ENCODE measurements at places on chromosomes 7 and 10.

DNA sequence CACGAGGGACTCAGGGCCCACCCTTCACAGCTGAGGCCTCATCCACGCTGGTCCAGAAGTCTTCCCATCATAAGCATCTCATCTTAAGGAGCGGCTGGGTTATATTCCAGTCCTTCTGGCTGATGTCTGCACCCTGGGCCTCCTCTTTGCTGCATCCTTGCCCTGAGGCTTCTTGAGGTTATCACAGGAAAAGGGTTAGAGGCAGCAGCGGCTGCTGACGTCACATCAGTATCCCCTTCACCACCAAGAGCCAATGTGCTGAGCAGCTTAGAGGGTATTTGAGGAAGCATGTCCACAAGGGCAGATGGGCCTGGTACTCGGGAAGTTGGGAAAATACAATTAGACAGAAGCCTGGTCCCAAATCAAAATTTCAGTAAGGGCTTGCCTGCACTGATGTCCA, 125.1 kb downstream of the PLXNA4 start:
- no peak for DNase-seq

DNA sequence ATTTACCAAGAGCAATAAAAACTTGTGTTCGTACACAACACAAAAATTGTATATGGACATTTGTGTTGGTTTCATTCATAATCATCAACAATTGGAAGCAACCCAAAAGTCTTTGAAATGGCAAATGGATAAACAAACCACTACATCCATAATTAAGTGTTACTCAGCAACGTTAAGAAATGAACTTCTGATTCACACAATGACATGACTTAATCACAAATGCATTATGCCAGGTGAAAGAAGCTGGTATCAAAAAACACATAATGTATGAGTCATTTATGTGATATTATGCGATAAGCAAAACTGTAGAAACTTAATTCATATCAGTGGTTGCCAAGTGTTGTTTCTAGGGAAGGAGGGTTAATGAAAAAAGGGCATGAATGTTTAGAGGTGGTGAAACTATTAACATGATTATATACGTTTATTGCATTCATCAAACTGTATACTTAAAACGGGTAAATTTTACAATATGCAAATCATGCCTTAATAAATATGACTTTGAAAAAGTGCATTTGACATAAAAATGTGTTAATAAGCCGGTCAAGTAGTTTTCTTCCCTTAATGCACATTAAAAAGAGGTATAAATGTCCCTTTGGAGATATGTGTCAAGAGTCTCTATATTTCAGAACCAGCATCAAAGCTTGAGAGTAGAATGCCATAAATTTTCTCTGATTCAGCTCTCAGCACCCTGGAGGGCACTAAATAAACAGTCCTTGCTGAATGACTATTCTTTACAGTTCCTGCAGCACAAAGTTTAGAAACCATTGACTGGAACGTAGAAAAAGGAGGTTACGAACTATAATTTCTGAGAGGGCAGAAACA, 84.8 kb upstream of the GRM3 start:
- DNase-seq, result no peak

DNA sequence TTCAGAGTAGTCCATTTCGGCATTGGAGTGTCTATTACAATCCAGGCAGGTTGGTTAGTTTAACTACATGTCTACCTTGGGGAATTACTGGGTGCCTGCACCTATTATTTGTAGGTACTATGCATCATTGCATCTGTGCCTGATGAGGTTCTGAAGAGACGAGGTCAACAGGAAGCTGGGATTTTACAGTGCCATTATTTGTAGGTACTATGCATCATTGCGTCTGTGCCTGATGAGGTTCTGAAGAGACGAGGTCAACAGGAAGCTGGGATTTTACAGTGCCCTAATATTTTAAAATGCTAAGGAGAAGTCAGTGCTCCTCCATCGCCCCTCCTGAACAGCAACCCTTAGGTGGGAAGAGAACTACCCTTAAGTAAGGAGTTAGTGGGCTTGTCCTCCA, 41.7 kb downstream of the NPY start:
- DNase-seq, result no peak

- no peak for DNase-seq
Measured at GRCh38 chr7:146096994-146097393, 19.6 kb upstream of the CNTNAP2 start.

- DNase-seq, result no peak
Measured at GRCh38 chr10:109379186-109379585, 544.1 kb downstream of the XPNPEP1 start.

DNA sequence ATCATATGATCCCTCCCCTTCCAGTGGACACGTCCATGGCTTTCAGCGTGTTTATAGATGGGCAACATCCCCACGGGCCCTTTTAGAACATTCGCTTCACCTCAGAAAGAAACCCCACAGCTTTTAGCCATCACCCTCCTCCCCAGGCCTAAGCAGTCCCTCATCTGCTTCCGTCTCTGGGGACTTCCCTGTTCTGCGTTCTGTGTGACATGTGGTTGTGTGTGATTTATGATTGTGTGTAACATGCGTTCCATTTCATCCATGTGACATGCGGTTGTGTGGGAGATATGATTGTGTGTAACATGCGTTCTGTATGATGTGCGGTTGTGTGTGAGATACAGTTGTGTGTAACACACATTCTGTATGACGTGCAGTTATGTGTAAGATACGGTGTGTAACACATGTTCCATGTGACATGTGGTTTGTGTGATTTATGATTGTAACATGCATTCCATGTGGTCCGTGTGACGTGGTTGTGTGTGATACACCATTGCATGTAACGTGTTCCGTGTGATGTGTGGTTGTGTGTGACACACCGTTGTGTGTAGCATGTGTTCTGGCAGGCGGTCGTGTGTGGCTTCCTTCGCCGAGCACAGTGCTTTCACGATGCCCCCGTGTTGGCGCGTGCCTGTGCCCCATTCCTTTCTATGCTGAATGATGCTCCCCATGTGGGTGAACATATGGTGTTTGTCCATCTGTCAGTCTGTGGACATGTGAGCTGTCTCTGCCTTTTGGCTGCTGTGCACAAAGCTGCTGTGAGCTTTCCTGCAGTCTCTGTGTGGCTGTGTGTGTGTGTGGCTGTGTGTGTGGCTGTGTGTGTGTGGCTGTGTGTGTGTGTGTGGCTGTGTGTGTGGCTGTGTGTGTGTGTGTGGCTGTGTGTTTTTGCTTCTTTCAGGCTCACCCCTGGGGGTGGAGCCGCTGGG, 26.2 kb downstream of the PWWP2B start:
- DNase-seq, result no peak

DNA sequence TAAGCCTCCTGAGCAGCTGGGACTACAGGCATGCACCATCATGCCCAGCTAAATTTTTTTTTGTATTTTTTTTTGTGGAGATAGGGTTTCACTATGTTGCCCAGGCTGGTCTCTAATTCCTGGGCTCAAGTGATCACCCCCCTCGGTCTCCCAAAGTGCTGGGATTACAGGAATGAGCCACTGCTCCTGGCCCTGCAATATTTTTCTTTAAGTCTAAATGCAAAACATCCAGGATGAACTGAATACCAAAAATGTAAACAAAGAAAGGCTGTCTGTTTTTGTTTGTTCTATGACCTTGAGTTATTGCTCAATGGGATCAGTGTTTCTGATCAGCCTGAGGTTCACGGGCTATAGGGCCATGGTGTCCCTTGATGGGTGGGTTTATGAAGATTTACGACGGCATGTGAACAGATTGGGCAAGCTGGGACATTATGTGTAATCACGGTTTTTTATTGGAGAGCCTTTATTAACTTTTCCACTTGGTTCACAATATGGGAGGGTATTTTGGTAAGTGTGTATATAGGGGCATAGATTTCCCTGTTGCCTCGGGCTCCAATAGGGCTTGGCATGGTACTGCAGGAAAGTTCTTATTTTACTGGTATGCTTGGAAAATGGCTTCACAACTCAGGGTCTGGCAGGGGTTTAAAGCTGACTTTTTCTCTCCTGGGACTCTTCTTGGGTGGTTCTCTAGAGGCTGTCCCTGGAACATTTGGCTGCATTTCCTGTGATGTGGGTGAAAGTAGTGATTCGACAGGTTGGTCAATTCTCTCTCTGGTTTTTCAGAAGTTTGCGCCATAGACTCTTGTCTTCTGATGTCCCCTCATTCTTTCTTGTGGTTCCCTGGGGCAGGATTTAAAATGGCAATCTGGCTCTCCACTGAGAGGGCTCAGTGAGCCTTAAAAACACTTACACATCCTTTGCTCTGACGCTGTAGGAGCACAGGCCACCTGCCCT, 41.6 kb downstream of the MRPS33 start:
- DNase-seq, result no peak

- DNase-seq, result no peak
Measured at GRCh38 chr10:79097021-79097872, 28.5 kb downstream of the ZMIZ1 start.

DNA sequence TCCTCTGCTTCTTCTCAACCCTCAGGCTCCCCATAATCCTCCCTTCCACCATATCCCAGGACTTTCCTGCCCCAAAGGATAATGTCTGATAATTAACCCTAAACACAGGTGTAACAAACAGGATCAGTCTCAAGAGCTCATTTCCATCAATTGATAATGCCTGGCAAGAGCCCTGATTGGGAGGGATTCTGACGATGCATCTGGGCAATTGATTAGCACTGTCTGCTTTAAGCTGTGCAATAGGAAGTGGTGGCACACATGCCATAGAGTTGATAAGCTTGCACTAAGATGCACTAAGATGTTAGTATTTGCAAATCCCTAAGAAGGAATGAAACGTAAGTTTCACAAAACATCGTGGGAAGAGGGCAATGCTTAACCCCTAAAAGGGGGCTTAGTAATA, 27.4 kb upstream of the EGR2 start:
- DNase-seq, result no peak

DNA sequence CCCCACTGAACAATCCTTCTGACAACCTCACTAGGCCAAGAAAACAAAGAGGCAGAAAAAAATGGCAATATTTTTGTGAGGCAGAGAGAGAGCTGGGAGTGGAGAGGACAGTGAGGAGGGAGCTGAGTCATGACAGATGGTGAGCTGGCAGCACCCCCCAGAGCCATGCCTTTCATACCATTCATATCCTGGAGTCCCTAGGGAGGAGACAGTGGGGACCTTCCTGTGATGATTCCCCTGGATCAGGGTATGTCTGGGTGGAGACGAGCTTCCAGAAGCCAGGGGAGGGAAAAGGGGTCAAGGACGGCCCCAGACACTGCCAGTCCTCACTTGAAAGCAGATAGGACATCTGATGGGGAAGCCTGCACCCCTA, 160.5 kb downstream of the ADAM12 start:
- DNase-seq, result peak; percentile 46

GRCh38 chr7:120718361-120718760, 139.6 kb downstream of the TSPAN12 start:
- DNase-seq, result no peak

DNA sequence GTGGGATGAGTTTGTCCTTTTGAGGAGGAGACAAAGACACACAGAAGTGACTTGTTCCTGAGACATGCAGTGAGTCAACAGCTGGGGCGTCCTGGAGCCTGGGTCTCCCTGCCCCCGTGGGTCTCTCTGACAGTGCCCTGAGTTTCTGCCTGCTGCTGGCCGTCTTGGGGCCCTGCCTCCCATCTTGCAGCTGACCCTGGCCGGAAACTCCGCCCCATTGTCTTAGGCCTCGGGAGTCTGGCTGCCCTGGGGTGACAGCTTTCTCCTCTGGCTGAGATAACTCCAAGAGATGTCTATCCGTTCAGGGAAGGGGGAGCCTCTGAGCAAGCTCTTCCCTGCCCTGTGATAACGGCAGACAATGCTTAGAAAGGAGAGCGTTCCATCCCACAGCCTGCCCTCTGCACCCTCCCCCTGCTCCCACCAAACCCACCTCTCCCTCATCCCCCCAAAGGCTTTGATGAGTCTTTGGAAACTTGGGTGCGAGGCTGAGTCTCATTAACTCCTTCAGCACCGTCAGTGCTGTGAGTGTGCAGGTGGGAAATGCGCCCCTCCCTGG, 69.5 kb upstream of the PODXL start:
- DNase-seq, result peak; percentile 73

- DNase-seq, result no peak
Measured at GRCh38 chr7:127594490-127594889, 954 bp downstream of the FSCN3 start.

DNA sequence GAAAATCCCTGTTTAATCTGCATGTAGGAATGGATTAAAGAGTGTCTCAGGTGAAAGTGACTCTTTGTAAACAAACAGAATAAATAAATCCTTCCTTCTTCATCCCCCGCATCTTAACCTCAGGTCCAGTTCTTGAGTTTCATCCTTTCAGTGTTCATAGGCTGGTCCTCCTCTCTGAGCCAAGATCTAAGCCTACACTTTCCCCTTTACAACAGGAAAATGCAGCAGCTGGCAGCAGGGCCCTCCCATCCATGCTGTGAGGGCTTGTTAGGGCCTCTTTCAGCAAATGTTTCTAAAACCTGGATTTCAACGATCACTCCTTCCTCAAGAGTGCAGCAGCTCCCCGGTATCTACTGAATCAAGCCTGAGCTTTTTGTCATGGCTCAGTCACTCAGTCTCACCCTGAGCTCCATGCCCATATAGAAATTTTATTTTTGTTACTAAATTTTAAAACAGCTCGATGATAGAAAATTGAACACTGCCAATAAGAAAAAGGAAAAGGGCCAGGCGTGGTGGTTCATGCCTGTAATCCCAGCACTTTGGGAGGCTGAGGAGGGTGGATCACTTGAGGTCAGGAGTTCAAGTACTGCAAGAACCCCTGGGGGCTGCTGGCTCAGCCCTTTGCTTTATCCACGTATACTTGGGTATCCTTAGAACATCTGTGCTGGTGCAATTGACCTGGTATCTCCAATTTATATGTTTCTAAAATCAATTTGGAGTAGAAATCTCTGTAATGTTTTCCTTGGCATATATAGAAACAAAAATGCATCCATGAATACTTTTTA, 15.6 kb downstream of the BLNK start:
- no peak for DNase-seq

- no peak for DNase-seq
Measured at GRCh38 chr7:144403649-144404061, at the start of gene NOBOX. Gene NOBOX, minus strand, starts transcription at chr7:144403693.

GRCh38 chr10:7192831-7193361, 217.9 kb downstream of the SFMBT2 start:
- no peak for DNase-seq

DNA sequence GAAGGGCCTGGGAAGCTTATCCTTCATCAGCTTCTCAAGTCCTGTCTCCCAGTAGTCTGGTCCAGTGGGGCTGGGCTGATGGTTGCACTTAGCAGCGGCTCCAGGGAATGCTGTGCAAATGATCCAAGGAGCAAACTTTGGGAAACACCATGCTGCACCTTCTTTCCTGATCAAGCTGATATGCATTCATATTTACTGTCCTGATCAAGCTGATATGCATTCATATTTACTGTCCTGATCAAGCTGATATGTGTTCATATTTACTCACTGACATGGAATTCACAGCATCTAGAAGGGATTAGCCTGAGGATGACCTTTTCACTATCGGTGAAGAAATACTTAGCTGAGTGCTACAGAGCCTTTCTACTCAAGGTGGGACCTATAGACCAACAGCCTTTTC, 330.7 kb downstream of the BMPER start:
- DNase-seq, result no peak

DNA sequence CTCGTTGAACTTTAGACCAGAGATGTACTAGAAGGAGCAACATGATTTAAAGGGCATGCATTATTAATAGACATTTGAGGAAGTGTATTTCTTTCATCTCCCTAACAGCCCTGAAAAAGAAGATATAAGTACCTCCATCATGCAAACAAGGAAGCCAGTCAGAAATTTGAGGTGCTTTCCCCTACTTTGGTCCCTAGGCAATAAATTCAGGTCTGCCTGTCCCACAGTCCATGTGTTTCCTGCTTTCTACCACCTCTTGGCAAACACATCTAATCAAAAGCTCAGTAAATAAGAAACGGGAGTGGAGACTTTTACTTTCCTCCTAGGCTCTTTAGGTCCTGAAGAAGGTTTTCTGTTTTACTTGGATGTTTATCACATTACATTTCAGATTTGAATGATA, 5.2 kb upstream of the SEMA3C start:
- no peak for DNase-seq

GRCh38 chr7:108598914-108599580, 29.4 kb downstream of the DNAJB9 start:
- no peak for DNase-seq
